ENCODE measurements at places on chromosomes 5 and 9.

DNA sequence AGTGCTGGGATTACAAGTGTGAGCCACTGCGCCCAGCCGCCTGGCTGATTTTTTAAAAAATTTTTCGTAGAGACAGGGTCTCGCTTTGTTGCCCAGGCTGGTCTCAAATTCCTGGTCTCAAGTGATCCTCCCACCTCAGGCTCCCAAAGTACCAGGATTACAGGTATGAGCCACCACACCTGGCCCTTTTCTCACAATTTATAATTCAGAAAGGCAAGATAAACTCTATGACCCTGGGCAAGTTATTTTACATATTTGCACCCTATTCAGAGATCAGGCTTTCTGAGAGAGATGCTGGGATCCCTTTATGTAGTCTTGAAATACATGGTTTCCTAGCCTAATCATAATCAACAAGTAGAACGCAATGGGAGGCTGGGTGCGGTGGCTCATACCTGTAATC, 20.6 kb downstream of the ZNF346 start:
- no peak for DNase-seq

DNA sequence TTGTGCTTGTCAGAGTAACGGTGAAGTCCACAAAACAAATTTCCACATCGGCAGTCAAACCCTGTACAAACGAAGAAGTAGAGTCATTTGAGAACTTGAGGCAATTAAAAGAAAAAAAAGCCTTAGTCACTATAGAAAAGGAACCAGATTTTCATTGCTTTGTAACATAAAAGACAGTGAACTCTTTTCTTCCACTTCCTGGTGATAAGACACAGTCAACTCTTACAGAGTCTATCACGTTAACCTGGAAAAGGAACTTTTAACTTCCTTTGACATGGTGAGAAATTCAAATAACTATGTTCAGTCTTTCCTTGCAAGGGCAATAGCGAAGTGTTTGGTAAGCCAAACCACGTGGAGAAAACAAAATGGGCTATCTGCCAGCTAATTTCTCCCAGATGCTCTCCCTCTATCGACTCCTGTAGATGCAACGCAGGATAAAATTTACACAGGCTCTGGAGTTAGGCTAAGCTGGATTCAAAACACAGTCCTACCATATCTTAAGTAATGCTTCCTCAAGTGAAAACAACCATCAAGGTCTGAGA, 8.9 kb downstream of the ZFAND5 start:
- no peak for DNase-seq

- no peak for DNase-seq
Observed at GRCh38 chr9:79694676-79695400, 123.1 kb downstream of the TLE4 start.

DNA sequence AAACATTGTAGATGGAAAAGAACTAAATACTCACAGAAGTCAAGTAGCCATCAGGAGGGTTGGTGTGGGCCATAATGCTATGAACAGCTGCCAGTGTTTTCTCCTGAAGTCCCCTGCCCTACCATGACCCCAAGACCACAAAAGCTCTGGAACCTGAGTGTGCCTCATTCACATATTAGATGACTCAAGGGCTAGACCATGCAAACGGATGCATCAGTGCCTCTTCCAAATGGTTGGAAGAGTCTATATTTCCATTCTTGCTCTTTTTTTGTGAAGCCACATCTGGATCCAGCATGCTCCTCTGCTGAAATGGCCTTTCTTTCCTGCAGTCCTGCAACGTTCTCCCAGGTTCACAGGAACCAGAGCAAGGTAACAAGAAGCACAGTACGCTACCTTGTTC, 136.6 kb upstream of the EPB41L4A start:
- no peak for DNase-seq

- no peak for DNase-seq
Observed at GRCh38 chr9:34559624-34560455, 29.7 kb downstream of the CNTFR start.
